ENCODE measurements at places on chromosomes 16 and 17.

DNA sequence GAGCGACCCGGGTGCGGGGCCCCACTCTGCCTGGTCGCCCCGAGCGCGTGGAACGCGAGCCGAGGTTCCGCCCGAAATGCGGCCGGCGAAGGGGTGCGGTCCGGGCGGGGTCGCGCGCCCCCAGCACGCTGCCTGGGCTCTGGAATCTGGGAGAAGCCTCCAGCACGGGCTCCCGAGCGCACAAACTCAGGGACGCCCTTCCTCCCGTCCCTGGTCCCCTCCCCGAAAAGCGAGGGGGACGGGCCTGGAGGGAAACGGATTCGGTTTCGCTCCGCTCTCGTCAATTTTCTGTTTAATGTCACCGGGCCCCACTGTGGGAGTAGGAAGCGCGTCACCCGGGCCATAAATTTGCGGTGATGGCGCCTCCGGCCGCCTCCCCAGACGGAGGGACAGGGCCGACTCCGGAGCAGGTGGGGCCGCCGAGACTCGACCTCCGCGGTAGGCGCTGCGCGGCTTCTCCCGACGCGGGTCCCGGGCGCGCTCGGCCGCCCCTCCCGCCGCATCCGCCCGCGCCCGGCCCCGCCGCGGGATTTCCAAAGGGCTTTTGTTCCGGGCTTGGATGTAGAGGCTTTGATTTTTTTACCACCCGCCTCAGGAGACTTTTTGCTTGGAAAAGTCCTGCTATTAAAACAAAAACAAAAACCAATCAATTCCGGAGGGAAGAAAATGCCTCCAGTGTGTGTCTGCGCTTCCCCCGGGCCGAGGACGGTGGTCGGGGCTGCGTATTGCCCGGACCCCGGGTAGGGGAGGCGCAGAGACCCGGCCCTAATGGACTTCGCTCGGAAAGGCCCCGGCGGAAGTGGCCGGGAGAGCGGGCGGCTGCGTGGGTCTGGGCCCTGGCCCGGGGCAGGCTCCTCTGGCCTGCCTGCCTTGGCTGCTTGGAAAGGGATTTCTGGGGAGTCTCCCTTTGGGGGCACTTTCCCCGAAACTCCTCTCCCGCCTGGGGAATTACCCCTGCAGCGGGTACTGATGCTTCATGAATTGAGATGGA, 7.9 kb upstream of the BAHCC1 start:
- no peak for DNase-seq

DNA sequence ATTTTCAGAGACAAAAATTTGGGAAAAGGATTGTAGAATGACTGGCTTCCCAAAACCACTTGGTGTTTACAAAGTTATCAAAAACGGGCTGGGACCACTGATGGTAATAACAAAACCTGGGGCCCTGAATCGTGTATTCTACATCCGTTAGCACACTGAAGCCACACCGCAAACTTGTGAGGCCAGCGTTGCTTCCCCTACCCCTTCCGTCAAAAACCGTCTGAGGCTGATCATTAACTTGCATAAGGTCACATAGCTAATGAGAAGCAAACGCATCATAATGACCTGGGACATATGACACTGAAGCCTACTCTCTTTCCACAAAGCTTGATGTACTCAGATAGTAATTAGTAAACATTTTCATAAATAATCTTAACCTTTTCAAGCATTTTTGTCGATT, 704.3 kb downstream of the MAF start:
- no peak for DNase-seq

- no peak for DNase-seq
Observed at GRCh38 chr17:17001076-17001777, 29.3 kb upstream of the TNFRSF13B start.

DNA sequence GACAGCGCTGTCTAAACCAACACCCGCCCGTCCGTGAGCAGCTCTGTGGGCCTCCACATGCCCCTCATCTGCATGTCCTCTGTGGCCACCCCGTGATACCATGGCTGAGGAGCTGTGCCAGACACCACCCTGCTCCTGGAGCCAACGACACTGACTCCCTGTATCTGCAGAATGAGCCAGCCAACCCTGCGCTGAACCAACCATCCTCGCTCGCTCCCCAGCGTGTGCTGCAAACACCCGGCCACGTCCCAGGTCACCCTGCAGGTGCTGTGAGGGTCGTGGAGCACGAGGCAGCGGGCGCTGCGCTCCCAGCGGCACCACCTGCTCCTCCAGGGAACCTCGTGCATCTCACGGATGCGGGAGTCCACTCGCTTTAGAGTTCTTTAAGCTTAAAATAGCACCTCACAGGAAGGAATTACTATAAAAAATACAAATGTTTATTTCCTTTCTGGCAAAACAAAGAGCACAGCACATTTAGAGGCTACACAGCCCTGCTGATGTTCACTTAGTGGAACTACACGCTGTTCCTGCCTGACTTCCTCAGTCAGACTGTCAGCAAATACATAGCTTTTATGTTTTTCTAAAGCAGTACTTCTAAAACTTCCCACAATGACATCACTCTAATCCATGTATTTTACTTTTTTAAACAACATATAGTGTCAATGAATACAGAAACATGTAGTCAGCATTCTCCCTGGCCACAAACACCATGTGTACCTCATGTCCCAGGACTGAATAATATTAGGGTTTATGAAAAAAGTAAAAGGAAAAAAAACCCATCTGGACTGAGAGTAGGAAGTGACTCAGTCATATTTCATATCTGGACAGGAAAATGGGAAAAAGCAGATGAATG, 43.5 kb downstream of the MAP1LC3B start:
- no peak for DNase-seq

DNA sequence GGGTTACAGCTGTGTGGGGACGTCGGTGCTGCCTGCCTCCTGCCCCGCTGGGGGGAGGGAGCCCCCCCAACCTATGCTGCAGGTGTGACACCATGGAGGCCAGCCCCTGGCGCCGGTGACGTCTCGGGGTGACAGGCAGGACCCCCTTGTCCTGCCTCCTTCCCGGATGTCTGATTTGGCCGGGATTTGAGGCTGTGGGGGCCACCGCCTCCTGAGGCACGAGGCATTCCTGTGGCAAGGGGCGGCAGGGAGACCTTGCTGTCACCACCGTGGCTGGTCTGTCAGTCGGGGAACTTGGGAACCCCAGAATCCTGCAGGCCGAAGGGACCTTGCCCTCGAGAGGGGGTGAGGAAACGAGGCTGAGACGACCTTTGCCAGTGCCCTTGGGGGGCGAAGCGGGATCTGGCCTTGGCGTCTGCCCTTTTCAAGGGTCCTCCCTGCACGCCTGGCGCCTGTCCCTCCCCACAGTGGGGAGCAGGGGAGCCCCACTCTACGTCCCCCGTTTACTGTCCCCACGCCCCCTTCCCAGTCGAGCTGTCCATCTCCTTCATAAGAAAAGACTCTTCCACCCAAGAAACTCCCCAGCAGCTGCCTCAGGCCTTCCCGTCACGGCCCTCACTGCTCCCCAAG, 74.4 kb downstream of the METRNL start:
- DNase-seq: no peak

DNA sequence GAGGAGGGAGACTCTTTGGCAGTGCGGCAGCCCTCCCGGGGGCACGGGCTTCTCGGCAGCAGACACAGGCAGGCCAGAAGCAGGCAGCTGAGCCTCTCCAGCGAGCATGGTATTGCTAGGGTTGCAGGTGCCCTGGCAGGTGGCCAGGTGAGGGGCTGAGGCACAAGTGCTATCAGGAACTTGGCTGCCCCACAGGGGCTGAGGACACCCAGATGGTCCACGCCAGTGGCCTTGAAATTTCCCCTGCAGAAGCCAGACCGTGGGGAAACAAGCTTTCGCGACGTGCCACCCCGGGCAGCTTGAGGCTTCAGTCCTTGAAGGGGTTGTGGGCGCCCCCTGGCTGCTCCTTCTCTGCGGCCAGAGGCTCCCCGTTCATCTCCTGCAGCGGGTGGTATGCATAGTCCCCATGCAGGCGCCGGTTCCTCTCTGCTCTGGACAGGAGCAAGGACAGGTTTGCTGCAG, 8.5 kb downstream of the NAGPA start:
- DNase-seq: peak; percentile 50

DNA sequence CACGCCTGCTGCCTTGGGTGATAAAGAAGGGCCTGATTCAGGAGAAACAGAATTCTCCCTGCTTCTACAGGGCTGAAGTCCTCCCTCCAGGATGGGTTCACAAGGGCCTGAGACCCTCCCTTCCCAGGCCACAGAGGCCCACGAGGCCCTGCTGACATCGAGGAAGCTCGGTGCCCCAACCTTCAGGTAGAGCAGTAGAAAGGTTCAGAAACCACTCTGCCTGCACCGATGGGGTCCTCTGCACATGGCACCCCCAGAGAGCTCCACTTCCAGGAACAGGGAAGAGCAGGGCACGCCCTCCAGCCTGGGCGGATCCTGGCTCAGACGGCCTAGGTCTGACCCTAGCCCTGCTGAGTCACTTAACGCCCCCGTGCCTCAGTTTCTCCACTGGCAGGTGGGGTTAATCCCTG, 773 bp downstream of the CENPX start:
- no peak for DNase-seq

GRCh38 chr16:5917436-5918195, 820.0 kb upstream of the EEF2KMT start:
- no peak for DNase-seq

DNA sequence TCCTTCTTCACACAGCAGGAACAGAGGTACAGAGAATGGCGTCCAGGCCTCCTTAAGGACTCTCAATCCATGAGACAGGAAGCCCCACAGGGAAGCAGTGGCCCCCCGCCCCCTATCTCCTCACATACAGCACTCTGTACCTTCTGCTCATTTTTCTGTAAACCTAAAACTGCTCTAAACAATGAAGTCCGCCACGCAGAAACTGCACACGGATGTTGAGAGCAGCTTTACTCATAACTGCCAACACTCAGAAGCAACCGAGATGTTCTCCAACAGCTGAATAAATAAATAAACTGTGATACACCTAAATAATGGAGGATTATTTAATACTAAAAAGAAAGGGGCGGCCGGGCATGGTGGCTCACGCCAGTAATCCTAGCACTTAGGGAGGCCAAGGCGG, 9.9 kb downstream of the TBC1D16 start:
- no peak for DNase-seq

- no peak for DNase-seq
Observed at GRCh38 chr17:39229274-39229913, 3.6 kb upstream of the STAC2 start.

GRCh38 chr17:44948315-44948795, 782 bp upstream of the KIF18B start:
- no peak for DNase-seq

GRCh38 chr17:27878776-27879562, 14.2 kb downstream of the LYRM9 start:
- no peak for DNase-seq

GRCh38 chr17:66859353-66859752, 24.4 kb downstream of the CACNG5 start:
- DNase-seq: no peak

- DNase-seq: no peak
Observed at GRCh38 chr17:39580082-39580468, 27.6 kb downstream of the NEUROD2 start.

DNA sequence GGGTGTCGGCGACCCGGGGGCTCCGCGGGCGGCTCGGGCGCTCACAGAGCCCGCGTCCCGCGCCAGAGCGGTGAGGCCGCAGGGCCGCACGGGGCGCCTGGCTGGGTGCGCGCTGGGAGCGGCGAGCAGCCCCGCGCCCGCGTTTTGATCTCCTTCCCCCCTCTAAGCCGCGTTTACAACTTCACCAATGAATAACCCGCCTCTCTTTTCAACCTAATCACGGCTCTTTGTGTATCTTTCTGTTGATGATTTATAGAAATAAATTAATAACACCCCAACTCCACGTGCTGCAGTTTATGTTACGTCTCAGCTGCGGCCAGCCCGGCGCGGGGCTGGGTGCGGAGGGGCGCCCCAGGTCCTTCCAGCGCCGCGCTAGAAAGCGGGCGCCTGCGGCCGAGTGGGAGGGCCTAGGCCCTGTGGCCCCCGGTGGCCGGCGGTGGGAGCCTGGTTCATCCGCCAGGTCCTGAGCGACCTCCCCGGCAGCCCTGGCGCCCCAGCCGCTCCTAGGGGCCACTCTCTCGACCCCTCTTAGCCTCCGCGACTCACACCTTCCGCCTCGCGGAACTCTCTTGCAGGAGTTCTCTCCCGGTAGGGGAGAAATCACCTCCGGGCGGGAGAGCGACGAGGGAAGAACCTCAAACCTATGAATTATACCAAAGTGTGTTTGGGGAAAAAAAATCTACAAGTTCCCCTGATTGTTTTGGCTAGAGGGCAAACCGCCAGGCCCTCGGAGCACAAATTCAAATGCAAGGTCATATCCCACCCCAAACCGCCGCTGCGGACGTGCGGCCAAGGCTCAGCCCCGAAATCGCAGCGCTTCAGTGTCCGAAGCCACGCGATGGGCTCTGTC, 1.9 kb downstream of the HNF1B start:
- no peak for DNase-seq

DNA sequence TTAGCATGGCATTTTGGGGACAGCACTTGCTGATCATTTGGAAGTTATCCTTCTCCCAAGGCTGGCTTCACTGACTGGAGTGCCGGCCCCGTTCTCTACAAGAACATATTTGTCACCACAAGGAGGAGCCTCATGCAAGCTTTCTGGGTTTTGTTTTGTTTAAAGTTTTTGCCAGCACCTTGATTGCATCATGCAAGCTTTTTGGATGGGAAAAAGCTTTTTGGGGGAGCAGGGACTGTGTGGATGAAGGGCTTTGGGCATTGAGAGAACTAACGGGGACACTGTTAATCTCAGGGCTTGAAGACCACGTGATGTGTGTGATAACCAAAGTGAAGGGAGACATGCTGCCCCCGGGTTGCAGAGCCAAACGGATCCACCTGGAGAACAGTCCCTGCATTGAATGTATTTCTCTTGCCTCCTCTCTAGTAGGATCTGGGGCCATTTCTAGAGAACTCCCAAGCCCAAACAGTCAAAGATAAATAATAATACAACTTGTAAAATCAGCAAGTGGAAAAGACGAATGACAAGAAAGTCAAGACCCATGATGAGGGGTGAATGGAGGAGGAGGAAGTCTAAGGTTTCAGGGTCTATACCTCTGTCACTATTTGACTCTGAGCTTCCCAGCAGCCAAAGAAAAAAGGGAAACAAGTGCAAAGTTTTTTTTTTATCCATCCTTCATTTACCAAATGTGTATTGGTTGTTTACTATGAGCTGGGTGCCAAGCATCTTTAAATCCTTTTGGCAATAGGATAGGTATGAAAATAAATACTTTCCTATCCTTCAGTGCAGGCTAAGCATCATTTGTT, 17.2 kb downstream of the TMEM114 start:
- no peak for DNase-seq

DNA sequence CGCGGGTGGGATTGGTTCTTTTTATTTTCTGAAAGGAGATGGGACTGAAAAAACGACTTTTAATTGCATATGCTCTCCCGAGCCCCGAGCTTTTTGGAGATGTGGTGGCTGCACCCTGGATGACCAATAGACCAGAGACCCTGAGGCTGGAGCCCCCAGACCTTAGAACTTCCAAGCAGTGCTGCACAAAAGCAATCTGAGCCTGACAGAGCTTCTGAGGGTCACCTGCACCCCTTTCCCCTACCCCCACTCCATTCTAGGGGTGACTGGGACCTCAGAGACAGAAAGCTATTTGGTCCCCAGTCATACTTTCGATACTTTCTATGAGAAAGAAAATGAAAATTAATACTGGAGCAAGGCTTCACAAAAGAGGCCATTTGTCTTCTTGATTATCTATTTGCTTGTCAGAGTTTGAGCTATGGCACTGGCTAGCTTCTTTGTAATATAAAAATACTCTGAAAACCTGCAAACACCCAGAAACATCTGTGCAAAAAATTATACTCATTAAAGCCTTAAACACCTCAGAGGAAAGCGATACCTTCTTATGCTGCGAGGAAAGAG, 3.6 kb downstream of the HOXB4 start:
- DNase-seq: no peak

All from NT2/D1 (cell line).